Stimulated activated CD4-positive, alpha-beta T cell treated with anti-CD3 and anti-CD28 coated beads, TNF-alpha, amount 100 ng/mL, for 4 hours (primary cell): ENCODE measurements at places on chromosomes 6 and 20.

GRCh38 chr6:305371-306206 lies 13.3 kb downstream of the DUSP22 start:
- no peak for DNase-seq

GRCh38 chr20:13684566-13685222 lies 46.0 kb upstream of the TASP1 start:
- no peak for DNase-seq

DNA sequence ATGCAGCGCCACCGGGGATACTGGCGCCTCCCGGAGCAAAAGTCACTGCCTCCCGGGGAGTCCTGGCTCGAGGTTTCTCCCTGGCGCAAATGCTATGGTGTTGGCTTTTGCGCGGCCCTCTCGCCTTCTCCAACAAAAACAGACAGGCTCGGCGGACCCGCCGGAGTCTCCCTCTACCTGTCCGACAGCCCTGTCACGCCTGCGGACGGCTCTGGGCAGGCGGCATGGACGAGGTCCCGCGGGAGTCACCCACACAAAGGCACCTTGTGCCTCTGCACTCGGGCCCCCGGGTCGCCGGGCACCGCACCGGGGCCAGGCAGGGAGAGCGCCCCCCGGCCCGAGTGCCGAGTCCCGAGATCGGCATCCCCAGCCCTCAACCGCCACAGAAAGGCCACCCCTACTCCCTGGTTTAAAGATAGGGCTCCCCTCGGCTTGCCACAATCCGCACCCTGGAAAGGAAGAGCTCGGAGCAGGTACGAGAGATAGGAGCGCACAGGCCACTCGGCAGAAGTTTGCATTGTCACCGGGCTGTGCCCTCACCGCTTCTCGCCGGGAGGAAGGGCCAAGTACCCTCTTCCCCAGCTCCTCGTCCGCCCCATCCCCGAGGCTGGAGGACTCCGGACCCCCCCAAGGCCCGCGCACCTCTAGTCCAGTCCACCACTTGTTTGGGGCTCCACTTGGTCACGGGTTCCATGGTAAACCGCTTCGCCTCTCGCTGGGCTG lies 903 bp downstream of the CNKSR3 start:
- DNase-seq = no peak

DNA sequence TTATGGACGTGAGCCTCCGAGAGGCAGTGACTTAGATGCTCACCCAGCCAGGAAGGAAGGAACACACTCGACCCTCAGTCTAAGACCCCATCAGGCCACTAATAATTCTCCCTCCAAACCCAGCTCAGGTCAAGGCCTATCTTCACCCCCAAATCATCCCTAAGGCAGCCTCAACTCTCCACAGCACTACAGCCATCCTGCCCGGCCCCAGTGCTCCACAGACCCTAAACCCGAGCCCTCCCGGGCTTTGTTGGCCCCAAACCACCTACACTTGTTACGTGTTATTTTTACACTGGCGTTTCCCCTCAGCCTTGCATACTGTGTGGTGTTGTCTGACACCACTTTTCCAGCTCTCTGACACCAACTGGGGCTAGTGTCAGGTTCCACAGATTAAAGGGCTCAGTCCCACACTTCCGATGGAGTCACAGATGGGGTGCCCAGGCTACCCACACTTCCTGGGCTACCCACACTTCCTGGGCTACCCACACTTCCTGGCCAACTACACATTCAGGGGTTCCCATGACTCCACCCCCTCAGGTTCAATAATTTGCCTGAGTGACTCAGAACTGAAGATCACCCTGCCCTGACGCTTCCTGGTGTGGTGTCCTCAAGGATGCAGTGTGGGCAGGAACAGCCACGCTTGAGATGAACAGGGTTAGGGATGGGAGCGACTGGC lies 25.3 kb downstream of the RBCK1 start:
- peak; percentile 56 for DNase-seq

DNA sequence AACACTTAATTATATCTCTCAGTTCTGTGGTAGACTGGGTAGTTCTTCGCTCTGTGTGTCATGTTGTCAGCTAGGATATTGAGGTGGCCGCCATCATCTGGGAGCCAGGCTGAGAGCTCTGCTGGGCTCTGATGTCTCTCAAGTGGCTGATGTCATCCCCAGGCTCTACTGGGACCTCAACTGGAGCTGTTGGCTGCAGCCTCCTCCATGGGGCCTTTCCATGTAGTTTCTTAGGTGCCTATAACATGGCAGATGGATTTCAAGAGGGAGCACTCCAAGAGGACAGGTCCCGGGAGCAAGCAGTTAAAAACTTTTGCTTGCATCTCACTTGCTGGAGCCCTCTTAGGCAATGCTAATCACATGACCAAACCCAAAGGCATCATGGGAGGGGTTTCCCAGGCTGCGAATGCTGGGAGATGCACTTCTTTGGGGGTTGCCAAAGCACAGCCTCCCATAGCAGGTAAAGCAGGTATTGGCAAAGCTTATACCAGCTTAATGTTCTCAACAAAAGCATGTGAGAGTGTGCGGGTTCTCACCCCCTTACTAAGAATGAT lies 129.8 kb downstream of the TMEM242 start:
- DNase-seq = no peak

- peak; percentile 35 for DNase-seq
Measured at GRCh38 chr6:139249395-139249794, 42.4 kb downstream of the TXLNB start.

DNA sequence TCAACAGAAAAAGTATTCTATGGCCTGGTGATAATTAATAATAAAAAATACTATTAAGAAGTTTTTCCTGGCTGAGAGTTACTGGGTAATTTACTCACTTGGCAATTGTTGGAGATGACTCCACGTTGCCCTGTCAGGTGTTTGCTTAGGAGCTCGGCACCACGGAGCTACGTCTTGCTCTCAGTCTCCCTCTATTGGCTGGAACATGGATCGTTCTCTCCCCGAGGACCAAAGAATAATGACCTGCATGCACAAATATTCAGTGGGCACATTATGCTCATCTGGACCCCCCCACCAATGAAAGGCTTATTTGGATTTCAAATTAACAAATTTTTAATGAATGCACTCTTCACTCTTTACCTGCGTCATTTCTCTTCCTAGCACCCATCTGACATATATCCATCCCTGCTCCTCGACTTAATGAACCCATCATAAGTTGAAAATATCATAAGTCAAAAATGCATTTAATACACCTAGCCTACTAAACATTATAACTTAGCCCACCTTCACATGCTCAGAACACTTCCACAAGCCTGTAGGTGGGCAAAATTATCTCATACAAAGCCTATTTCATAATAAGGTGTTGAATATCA lies 71.0 kb upstream of the CD83 start:
- peak; percentile 15 for DNase-seq

DNA sequence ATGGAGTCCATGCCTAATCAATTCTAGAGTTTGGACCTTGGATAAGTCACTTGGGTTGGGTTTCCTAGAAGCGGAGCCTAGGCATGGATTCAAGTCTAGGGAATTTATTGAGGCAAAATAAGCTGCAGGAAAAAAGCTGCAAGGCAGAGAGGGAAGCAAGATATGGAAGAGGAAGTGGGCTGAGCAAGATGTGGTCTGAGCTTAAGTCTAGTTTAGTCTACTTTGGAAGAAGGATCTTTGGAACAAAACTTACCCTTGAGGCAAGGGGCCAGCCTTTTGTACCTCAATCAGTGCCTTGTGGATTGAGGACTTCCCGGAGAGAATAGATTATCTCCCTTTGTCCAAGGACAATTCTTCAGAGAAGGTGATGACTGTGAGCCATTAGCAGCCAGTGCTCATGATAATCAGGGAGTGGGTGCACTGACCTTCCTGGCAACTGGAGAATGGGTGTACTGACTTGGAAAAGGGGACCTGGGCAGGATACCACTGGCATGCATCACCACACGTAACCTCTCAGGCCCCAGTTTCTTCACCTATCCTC lies 10.9 kb downstream of the ZSCAN9 start:
- no peak for DNase-seq

DNA sequence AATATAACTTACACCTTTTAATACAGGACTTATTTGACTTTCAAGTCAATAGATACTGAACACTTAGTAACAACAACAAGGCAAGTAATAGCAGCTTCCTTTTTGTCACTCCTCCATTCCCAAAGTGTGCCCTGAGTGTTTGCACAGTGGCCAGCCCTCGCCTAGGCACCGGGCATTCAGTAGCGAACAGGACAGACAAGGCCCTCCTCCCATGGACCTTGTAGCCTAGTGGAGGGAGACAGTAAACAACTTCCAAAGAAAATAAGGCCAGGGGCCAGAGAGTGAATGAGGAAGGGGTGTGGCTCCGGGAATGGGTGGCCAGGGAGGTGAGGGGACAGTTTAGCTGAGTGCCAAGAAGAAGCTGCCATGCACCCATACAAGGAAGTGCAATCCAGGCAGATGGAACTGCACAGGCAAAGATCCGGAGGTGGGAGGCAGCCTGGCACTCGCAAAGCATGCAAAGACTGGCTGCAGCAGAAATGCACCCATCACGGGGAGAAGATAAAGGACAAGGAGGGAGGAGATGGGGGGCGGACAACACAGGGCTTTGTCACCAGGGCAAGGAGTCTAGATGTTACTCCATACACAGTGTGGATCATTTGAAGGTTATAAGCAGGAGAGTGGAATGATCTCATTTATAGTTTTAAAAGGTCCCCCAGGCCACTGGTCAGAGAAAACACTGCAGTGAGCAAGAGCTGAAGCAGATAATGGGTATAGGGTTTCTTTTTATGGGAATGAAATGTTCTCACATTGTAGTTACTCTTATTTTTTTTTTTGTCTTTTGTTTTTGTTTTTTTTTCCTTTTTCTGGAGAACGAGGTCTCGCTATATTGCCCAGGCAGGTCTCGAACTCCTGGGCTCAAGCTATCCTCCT lies 32.2 kb downstream of the ATP9A start:
- no peak for DNase-seq

DNA sequence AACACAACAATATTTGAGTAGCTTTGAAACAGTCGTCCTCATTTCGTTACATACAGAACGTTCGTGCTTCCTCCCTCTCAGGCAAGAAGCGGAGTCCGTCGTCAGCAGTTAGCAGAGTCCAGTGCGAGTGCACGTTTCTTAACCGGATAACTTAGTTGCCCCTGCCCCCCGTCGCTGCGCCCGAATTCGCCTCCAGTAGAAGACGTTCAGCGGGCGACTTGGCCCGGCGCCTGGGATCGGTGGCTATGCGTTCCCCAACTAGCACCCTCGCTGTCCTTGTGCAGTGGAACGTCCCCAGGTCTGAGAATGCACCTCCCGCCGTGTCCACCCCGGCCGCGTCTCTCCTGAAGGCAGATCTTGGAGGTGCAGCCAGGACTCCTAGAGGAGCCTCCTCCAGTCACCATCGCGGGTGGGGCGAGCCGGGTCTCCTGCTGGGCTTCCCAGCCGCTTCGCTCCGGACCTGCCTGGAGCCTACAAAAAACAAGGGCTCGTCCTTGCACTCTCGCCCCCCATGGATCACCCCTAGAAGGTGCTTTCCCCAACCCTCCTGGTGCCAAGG lies 910 bp upstream of the PCSK2 start:
- DNase-seq = no peak

DNA sequence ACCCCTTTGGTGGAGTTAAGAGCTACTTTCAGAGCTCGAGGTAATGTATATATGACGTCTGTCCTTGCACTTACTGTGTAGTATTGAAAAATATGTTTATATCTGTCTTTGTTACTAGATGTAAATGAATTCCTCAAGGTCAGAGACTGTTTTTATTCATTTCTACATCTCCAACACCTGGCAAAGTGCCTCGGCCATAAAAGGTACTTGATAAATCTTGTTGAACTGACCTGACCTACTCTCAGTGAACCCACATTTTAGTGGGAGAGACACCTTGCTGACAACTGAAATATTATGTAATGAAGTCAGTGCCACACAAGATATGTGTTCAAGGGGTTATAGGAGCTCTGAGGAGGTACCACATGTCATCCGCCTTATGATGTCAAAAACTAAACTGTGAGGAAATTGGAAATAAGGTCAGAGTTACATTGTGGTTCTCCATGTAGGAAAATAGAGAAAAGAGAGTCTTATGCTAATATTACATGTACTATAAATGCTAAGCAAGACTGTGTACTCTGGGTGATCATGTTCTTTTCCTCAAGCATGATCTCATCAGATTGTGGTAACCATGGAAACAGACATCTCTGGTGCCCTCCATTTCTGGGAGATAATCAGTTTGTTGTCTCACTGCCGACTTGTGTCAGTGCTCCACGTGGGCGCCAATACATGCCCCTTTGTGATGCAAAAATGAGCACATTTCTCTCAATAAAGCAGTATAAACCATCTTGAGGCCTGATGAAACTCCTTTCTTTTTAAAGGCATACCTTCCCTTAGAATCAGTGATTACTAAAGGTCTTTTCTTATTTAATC lies 5.7 kb upstream of the TMEM30A start:
- DNase-seq = no peak

DNA sequence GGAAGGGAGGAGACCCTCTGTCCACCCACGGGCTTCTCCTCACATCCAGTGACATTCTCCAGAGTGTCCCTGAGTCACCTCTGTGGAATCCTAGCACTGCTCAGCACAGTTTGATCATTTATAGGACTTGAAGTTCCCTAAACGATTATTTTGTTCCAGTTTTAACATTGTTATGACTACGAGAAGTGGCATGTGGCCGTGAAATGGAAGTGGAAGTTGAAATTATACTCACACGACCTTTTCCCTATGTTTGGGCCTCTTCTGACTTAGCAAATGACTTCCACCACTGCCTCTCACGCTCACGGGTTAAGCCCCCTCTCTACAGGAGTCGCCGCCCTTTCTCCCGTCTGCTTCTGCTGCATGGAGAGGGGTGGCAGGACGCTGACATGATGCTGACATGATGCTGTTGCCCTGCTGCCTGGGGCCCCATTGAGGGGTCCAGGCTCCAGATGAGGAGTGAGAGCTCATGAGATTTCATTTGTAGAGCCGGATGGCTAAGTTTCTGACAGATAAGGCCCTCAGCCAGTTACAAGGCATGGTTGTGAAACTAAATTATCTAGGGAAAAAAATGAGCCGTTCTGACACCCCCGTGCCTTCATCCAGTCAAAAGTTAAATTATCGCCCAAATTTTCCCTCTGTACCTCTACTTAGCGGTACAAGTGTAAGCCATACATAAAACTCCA lies 153.6 kb upstream of the UST start:
- DNase-seq = no peak

DNA sequence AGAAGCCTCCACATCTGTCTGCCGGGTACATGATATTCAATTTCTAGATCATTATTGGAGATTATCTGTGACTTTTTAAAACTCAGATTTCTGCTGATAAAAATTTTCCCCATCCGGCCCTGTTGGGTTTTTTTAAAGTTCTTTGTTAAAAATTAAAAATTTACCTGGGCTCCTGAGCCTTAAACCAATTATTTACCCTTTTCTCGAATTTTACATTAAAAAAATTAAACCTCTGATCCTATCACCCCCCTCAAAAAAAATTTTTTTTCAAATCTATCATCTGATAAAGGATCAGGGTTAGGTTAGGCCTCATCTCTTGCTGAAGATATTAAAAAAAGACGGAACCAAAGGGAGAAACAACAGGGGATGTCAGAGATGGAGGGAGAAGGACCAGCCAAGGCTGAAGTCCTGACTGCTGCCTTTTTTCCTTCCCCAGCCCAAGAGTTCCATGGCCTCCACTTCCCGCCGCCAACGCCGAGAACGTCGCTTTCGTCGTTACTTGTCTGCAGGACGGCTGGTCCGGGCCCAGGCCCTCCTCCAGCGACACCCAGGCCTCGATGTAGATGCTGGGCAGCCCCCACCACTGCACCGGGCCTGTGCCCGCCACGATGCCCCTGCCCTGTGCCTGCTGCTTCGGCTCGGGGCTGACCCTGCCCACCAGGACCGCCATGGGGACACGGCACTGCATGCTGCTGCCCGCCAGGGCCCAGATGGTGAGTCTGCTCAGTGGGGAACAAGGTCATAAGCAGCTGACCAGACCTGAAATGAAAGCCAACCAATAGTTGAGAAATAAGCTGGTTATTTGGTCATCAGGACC lies 527 bp downstream of the NFKBIL1 start:
- no peak for DNase-seq

GRCh38 chr6:75170691-75171560 lies 34.9 kb downstream of the COL12A1 start:
- DNase-seq = no peak
